ENCODE measurements at places on chromosomes 5 and 9.

DNA sequence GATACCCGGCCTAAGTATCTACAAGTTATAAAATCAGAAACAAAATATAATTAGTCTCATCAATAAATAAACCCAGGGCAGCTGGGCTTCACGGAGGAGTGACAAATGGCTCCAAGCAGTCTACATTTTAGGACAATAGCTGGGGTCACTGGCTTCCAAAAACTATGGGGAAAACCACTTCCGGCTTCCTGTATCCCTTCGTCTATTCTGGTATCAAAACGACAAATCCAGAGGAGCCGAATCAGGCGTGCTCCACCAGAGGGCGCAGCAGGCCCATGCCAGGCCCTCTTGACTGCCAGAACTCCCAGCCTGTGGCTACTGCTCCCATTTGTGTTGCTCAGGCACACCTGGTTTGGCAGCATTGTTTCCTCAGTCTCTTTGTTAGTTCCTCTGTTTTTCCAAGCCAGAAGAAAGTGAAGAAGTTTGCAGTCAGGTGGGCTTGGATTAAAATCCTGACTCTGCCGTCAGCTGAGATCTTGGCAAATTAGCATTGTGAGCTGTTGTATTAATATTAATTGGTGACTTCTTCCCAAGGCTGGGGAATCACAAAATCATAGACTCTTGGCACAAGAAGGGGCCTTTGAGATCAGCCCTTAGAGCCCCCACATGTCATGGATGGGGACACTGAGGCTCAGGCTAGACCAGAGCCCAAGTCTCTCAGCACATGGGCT is 11.6 kb upstream of the RAB14 start:
- peak; percentile 61 for DNase-seq

- no peak for DNase-seq
Measured at GRCh38 chr5:154707641-154708040, 47.5 kb upstream of the LARP1 start.

GRCh38 chr5:32767948-32768467 is 56.9 kb downstream of the NPR3 start:
- DNase-seq = no peak

- no peak for DNase-seq
Measured at GRCh38 chr9:135607401-135608293, 31.7 kb downstream of the GLT6D1 start.

- DNase-seq = no peak
Measured at GRCh38 chr5:177368869-177369644, 11.3 kb downstream of the RGS14 start.

GRCh38 chr9:135166565-135166964 is 79.1 kb downstream of the OLFM1 start:
- DNase-seq = no peak

All from CD4-positive, alpha-beta T cell treated with Interleukin-1 beta for 1 hour (primary cell).